NCI-H1092 (cell line): ENCODE measurements at places on chromosomes 6 and 20.

DNA sequence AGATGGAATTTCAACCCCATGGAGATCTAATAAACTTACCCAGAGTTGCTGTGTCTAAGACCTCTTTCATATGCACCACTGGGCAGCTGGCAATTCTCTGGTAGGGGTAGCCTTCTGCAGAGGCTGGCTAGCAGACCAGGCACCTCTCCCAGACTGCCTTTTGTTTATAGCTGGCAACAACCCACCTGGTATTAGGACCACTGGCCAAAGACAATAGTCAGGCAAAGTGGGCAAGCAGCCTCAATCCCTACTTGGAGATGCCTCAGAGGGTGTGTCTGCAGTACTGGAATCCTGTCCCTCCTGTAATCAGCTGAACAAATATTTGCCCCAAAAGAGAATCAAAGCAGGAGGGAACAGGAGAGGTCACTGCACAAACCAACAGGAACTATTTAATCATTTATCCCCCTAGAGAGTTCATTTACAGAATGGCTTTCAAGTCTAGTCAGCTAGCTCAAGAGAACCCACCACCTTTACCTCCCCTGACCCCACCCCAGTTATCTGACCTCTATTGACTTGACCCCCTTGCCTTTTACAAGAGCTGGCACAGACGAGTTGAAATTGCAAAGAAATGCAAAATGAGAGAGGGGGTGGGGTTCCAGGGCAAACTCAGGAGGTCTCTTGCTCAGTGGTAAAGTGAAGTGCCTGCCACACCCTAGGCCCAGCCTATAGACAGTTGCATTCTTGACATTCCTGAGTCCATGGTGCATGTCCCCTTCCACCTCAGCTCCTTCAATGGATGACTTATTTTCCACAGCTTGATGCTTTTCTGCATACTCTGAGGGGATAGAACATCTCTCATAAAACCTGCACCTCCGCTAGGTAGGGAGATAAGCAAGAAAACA, 2.8 kb downstream of the BCL2L1 start:
- DNase-seq, result no peak

DNA sequence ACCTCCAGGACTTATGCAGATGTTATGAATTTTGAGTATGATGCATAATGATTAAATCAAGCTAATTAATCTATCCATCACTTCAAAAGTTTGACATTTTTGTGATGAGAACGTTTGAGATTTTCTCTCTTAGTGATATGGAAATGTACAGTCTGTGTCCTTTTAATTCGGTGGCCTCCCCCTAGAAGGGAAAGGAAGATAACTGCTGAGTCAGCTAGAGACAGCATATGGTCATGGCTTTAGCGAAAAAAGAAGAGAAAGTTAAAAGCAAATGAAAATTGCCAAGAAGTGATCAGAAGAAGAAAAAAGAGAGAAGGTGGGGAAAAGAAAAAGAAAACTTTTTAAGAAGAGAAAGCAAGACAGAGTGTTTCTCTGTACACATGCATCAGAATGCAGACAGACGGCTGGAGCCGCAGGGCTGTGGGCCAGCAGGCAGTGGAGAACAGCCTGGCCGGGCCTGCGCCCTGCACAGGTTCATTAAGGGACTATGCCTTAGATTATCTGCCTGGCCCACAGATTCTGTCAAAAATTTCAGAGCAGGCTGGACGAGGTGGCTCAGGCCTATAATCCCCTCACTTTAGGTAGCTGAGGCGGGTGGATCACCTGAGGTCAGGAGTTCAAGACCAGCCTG, 7.7 kb downstream of the PRR18 start:
- DNase-seq, result no peak

DNA sequence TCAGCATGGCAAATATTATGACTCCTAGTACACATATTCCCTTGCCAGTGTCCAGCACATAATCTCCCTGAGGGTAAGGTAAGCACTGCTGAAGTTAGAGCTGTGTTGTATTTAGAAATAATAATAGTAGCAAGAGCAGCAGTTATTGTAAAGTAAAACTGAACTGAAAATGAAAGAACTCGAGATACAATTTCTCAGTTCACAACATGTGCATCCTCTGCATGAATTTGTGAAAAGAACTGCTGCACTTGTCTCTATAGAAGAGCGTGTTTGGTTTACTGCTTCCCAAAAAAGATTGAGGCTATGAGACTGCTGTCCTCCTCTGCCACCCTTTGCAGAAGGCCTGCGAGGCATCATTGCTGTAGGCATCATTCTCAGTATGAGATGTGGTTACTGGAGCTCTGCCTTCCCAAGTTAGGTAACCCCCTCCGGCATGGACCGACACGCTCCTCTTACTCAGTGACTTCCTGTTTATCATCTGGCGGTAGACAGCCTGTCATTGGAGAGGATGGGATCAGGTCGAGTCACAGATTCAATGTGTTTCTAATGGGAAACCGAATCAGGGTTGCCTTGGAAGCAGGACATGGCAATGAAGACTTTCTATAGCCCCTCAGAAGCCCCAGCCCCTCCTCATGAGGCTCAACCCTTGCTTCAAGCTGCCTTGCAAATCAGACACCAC, 48.1 kb downstream of the SLC24A3 start:
- DNase-seq, result no peak

- no peak for DNase-seq
Measured at GRCh38 chr20:49078310-49078709, 32.2 kb downstream of the CSE1L start.

DNA sequence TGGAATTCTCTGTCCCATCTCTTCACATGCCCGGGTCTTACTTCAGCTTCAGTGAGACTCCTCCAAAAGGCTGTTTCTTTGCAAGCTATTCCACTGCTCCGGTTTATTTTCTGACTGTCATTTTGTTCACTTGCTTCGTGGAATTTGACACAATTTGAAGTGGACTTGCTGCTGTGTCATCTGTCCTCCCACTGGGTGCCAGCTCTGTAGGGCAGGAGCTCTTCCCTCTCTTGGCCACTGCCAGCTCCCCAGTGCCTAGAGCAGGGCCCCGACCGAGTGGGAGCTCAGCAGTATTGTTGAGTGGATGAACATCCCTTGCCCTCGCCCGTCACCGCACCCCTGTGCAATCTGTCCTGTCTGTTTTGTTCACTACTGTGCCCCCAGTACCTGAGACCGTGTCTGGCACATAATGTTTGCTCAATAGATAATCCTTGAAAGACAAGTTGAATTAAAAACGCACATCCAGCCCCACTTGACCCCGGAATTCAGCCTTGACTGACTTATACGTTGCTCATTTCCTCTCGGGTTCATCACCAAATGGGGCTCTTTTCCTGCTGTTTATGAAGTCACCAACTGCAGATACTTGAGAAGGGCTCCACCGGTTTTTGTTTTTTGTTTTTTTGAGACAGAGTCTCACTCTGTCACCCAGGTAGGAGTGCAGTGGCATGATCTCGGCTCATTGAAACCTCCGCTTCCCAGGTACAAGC, 170.3 kb upstream of the KCNG1 start:
- DNase-seq, result no peak

GRCh38 chr20:52031206-52031562, 160.4 kb downstream of the ZFP64 start:
- DNase-seq, result no peak
